ENCODE measurements at places on chromosomes 6 and 20.

- DNase-seq = peak; percentile 5
Observed at GRCh38 chr6:29442719-29443118, 3.6 kb downstream of the OR10C1 start.

- DNase-seq = no peak
Observed at GRCh38 chr20:24761220-24762065, 187.6 kb upstream of the CST7 start.

DNA sequence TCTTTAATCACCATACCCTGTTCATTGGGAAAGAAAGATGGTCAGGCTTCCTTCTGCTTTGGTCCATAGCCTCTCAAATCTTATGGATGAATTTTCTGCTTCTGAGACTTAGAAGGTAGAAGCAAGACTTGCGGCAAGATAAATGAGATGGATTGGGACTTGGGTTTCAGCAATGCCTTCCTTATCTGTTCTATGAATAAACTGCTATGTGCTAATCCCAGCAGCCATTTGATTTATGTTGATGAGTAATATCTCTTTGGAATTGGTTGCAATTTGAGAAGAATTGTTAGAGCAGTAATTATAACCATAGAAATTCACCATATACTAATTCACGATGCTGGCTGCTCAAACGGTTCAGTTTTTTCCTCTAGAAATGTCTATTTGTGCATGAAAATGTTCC lies 48.3 kb downstream of the TXLNB start:
- no peak for DNase-seq

- peak; percentile 9 for DNase-seq
Observed at GRCh38 chr20:62069741-62070216, 4.1 kb upstream of the TAF4 start.

GRCh38 chr20:10300582-10301446 lies 82.2 kb downstream of the SNAP25 start:
- DNase-seq = no peak

- DNase-seq = no peak
Observed at GRCh38 chr20:60341062-60341461, 382.8 kb downstream of the CDH26 start.

DNA sequence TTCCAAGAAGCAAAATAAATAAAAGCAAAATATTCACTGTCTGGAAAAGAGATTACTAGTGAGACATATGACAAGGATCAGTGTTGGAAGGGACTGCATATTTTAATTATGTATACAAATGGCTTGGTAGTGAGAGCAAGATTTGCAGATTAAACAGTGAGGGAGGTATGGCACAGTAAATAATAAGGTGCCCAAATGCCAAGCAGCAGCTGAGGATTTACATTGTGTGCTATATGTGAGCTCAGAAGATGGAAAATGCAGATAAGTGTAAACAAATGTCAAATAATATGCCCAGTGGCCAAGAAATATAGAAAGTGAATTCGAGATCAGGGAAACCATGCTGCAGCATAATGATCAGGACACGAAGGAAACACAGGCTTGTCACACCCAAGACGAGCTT lies 173.8 kb upstream of the NRSN1 start:
- no peak for DNase-seq

GRCh38 chr6:28907394-28907793 lies 16.4 kb downstream of the TRIM27 start:
- no peak for DNase-seq

DNA sequence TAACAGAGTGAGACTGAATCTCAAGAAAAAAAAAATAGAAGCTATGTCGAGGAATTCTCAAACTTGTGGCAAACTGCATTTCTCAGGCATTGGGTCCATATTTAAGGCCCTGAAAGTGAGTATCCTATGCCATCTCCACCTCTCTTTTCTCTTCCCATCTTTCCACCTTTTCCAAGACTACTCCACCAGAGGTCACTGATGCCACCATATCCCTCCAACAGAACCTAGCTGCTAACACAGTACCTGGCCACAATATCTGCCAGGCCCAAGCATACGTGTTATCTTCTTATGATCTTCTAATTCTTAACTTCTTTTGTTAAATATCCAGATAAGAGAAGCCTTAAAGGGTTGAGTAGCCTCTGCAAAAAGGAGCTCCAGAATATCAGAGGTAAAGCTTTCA lies 8.2 kb upstream of the ADGRF4 start:
- no peak for DNase-seq
